ENCODE measurements at places on chromosomes 7 and 10. TPM values are rescaled to one million over a fixed set of nuclear protein-coding genes. Genes with fewer than 3 reads are reported as not detected.

DNA sequence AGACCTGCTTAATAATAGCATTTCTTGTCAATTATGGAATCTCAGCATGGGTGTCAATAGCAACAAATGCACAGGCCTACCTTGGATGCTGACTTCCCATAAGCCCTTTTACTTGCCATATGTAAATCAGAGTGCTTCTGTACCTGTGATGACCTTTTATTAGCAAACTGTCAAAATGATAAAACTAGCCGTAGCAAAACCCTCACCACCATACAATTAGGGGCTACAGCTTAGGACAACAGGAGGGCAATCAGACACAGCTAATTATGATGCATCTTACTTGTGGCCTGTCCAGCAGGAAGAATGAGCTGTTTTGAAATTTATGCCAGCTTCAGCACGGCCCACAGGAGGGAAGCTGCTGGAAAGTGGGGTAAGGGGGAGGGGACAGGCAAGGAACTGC lies 201.6 kb downstream of the TAX1BP1 start:
- no peaks in the 10 kb centered on the region for H3K36me3 ChIP-seq
- H3K27me3 ChIP-seq: peaks cover 2% of the 10 kb centered on the region
- no peak overlapping the region for H3K27ac ChIP-seq
- H3K4me1 ChIP-seq: no peaks in the 10 kb centered on the region

DNA sequence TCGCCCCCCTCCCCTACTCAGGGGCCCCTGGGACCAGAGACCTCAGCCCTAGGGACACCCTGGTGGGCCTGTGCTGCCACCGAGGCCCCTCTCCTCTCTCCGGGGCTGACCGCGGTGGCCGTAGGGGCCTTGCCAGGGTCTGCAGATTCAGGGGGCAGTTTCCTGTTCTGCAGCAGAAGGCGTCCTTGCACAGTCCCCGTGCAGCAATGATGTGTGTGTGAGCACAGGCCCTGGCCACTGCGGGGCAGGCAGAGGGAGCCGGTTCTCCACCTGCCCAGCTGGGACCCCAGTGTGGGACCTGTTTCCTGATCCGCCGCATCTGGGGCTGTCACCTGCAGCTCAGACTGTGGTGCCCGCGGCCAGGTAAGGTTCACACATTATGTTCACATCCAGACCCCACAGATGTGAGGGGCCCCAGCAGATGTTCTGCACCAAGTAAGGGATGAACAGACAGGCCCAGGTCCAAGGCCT lies 60.7 kb upstream of the DNAJB6 start:
- H3K27ac ChIP-seq: no peak overlapping the region
- no peak for DNase-seq
- peaks cover 20% of the 10 kb centered on the region for H3K4me1 ChIP-seq
- no peaks in the 10 kb centered on the region for H3K36me3 ChIP-seq
- H3K27me3 ChIP-seq: peaks cover 6% of the 10 kb centered on the region

The GNGT1 gene
- not detected for total RNA-seq

DNA sequence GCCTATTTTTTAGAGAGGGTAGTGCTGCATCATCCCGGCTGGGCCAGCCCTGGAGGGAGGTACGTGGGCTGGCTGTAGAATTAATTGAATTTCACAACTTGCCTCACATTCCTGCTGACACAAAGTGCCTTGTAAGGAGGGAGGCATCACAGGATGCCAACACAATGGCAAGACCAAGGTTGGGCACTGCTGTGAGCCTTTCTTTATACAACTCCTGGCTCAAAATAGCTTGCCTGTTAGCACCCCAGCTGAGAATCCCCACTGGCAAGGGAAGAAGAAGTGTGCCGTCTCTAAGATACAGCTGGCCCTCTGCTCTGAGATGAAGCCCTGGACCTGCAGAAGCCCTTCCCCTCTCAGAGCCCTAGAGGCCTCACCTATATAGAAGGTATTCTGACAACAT lies 873.9 kb downstream of the GRID1 start:
- DNase-seq: no peak
- no peaks in the 10 kb centered on the region for H3K27me3 ChIP-seq
- no peaks in the 10 kb centered on the region for H3K36me3 ChIP-seq

- H3K36me3 ChIP-seq: no peaks in the 10 kb centered on the region
- H3K4me3 ChIP-seq: peak overlapping the region; percentile 2
- DNase-seq: peak; percentile 46
- no peak overlapping the region for H3K27ac ChIP-seq
Measured at GRCh38 chr10:2791774-2792443, 275.4 kb upstream of the PFKP start.

The SP4 gene
- 38.8 TPM for total RNA-seq
